ENCODE measurements at places on chromosomes 2 and 18.

- DNase-seq, result no peak
Measured at GRCh38 chr2:151157000-151157735, 104.5 kb downstream of the RBM43 start.

DNA sequence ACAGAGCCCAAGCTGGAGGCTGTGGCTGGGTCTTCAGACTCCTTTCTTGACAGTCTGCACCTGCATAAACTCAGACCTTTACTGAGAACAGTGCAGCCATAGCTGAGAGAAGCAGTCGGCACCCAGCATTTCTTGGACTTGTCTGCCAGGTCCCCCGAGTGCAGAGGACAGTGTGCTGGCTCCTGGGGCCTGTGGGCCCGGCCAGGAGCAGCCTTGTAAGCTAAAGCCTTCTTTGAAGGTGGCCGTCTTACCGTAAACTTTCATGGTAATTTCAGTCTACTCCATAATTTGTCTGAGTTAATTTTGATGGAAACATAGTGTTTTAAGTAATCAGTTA lies 70.9 kb downstream of the LRRFIP1 start:
- DNase-seq, result no peak

DNA sequence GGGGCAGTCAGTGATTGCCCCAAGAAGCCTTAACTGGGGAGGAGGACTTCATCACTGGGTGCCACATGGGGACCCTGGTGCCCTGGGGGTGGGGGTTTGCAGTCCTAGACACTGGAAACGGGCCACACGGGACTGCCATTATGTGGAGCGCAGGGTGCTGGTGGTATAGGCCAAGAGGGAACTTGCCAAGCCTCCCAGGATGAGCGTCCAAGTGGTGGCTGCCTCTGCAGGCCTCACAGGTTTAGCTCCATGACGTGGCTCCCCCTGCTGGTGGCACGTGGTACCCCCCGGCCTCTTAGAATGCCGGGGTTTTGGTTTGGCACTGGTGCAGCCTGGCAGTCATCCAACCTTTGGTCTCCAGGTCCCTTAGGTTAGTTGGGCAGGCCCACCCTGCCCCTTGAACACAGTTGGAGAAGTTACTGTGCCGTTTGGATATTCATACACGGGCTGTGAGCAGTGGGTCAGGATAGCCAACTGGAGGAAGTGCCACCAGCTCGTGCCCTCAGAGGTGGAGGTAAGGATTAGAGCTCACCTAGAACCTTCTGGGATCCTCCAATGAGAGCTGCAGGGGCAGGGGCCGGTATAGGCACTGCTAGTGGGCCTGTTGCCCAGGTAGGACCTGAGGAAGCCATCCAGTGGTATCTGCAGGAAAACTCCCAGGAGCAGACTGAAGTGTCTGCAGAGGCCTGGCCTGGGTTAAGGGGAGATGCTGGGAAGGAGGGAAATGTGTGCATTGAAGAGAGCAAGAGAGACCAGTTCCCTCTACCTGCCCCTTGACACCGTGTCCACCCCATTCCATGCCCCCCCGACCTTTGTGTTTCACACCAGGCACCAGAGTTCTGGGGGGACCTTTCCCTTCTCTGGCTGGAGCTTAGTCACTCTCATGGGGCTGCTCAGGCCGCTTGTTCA lies 5.7 kb downstream of the PTMA start:
- peak; percentile 91 for DNase-seq

GRCh38 chr2:27651056-27651455 lies 12.4 kb downstream of the SUPT7L start:
- no peak for DNase-seq

DNA sequence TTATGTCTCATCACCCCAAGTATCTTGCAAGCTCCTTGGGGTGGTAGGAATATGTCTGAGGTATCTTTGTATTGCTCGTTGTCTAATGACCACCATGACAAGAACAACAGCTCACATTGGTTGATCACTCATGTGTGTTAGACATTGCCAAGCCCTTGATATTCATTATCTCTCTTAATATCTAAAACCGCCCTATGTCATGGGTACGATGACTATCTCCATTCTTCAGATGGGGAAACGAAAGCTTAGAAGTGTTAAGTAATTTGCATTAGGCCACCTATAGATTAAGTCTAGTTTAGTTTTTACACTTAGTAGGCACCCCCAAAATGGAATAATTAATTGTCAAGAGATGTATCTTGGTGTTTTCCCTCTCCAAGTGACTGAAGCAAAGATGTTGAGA lies 57.0 kb downstream of the ICOS start:
- peak; percentile 38 for DNase-seq

DNA sequence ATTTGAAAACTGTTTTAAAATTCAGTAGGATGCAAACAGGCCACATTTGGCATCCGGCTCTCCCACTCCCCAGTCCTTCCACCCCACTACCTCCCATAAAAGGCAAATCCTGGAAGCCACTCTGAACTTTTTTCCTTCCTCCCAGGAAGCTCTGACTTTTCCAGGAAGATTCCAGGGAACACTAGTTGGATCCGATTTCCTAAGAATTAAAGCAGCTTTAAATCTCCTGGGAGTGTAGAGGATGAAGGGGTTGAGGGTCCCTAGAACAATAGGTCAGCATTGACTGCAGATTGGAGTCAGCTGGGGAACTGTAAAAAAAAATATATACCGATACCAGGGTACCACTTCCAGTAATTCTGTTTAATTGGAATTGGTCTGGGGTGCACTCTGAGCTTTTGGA lies 76.9 kb downstream of the CRIM1 start:
- DNase-seq, result no peak

GRCh38 chr2:32422133-32422532 lies 65.3 kb downstream of the BIRC6 start:
- no peak for DNase-seq

Measured in CD4-positive, alpha-beta T cell treated with Interleukin-10 for 1 hour (primary cell).